ENCODE measurements at places on chromosomes 5 and 9. TPM values are rescaled to one million over a fixed set of nuclear protein-coding genes. Genes with fewer than 3 reads are reported as not detected.

Gene OR1B1
- total RNA-seq = not detected

Gene TCERG1
- total RNA-seq = 43.4 TPM

Gene CDKN2B-AS1
- total RNA-seq = 9.2 TPM

Gene ZFP62
- 8.4 TPM for total RNA-seq

Gene GRM6
- not detected for total RNA-seq

Gene PCDHGA1
- total RNA-seq = 0.71 TPM

Gene SHC3
- 3.2 TPM for total RNA-seq

Gene PCDHB11
- total RNA-seq = 0.25 TPM

DNA sequence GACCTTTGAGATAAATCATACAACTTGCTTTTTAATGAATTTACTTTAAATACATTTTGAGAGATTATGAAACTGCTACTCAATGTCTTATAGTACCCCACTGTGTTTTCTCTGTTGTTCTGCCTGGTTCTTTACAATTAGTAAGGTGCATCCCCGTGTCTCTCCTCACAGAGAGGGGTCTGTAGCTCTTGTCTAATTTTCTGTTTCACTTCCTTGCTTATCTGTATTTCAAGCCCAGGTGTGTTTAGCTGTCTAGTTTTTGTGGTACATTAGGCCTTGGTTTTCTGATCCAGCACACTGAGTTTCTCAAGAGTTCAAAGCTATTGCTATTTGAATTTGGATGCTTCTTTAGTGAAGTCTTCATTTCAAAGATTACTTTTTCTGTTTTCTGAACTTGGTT lies 105.1 kb downstream of the MAST4 start:
- no peak for DNase-seq

DNA sequence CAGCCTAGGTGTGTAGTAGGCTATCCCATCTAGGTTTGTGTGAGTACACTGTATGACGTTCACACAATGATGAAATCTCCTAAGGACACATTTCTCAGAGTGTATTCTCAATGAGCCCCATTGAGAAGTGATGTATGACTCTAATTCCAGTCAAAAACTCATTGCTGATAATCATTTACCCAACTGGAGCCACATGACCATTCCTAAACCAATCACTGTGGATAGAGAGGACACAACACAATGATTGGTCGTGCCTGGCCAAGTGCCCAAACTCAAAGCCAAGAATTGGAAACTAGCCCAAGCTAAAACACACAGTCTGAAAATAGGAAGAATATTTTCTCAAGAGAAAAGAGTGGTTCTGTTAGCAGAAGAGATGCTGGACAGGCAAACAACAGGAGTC lies 191.2 kb downstream of the ZNF462 start:
- no peak for DNase-seq

GRCh38 chr5:153496835-153497234 lies 6.4 kb downstream of the GRIA1 start:
- DNase-seq = peak; percentile 55

- no peak for DNase-seq
Observed at GRCh38 chr9:120720404-120720803, 6.1 kb upstream of the MEGF9 start.

- DNase-seq = peak; percentile 74
Observed at GRCh38 chr5:77232574-77233358, 22.3 kb downstream of the PDE8B start.

DNA sequence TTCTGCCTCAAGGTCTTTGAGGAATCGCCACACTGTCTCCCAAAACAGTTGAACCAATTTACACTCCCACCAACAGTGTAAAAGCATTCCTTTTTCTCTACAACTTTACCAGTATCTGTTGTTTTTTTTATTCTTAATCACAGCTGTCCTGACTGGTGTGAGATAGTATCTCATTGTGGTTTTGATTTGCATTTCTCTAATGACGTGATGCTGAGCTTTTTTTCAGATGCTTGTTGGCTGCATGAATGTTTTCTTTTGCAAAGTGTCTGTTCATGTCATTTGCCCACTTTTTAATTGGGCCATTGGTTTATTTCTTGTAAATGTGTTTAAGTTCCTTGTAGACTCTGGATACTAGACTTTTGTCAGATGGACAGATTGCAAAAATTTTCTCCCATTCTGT lies 400.0 kb downstream of the DEPDC1B start:
- peak; percentile 68 for DNase-seq

GRCh38 chr9:26604076-26604662 lies 288.4 kb downstream of the CAAP1 start:
- no peak for DNase-seq

DNA sequence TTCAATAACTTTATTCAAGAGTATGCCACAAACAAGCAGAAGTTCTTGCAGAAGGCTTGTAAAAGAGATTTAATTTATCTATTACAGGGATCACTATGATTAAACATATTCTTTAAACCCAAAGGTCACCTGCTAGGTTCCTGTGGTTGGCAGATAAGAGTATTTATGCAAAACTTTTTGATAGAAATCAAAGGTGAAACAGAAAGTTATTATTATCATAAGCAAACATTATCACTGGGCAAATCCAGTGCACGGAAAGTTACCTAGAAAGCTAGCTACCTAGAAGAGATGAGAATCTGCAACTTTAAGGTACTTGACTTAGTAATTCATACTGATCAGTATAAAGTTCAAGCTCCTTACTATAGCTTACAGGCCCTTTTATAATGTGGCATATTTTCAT lies 3.2 kb downstream of the STARD4 start:
- DNase-seq = peak; percentile 12

DNA sequence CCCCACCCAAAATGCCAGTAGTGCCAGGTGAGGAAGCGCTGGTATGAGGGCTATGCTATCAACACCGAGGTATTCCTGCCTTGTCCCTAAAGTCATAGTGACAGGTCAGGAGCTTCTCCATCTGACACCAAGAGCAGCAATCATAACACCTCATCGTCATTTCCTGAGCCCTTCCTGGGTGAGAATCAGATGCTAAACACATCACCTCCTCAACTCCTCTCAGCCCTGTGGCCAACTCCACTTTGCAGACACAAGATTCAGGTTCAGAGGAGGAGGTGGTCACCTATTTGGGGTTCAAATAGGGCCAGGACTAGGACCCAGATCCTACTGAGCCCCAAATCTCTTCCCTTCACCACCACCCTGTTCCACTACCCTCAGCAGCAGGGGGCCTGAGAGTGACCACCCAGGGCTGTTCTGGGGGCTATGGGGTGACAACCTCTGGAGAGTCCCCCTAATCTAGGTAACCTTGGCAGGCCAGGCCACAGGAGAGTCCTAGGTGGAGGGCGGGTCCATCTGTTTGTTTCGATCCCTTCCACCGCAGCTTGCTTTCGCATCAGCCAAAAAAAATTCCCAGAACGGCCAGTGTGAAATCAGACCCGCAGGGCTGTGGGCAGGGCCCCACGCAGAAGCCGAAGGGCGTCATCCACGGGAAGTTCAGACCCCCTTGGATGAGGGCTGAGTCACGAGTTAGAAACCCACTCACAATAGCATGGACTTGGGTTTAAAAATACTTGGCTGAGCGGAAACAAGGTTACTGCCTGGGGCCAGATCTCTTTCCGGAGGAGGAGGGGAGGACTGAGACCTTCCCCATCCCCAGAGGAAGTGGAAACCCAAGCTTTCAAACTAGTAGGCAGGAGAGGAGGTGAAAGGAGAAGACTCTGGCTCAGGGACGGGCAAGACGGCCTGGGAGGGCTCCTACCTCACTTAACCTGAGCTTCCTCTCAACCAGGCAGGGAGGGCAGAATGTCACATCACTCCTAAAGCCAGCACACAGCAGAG lies 8.7 kb downstream of the STK10 start:
- DNase-seq = peak; percentile 66

GRCh38 chr5:156396063-156396829 lies 69.3 kb downstream of the SGCD start:
- DNase-seq = no peak

DNA sequence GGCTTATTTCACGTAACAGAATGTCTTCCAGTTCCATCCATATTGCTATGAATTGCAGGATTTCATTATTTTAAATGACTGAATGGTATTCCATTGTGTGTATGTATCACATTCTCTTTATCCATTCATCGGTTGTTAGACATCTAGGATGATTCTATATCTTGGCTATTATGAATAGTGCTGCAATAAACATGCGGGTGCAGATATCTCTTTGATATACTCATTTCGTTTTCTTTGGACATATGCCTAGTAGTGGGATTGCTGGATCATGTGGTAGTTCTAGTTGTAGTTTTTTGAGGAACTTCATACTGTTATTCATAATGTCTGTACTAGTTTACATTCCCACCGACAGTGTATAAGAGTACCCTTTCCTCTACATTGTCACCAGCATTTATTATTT lies 460.5 kb downstream of the MAN2A1 start:
- peak; percentile 2 for DNase-seq

DNA sequence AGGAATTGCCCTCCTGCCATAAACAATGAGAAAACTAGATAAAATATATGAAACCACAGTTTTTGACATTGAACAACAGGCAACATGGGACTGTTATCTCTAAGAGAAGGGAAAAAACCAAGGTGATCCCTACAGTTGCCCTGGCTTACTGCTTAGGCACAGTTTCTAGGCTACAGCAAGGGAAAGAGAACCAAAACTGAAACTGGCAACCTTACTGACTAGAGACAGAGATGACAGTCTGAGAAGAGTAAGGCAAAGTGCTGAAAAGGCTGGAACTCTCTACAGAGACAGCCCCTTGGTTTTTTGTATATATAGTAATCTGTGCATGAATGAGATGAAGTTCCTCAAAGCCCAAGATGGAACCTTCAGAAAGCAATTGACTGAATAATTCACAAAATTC lies 36.2 kb upstream of the REEP2 start:
- no peak for DNase-seq

DNA sequence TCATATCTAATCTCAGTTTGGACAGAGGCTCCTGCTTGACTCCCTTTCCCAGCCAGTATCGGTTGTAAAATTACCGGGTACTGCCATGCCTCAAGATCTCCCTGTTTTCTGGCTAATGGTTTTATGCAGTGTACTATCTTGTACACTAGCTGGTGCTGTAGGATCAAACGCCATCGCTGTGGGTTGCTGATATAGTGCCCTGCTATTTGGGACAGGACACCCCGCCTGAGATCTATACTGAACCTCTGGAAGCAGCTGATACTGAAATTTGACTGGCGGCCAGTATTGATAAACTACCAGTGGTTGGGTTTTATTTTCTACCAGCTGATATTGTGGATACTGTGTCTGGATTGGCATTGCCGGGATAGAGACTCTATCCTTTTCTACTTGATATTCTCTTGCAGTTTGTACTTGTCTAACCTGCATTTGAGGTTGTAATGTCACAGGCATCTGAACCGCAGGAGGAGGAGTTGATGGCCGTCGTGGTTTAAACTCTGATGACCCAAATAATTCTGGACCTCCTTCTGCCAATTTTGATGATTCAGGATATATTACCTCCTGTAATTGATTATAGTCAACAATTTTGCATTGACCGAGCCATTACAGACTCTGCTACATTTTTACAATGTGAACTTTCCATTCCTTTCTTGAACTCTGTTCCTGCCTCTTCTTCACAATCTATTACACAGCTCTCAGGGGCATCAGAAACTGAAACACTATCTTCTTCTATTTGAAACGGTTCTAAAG lies 112.5 kb upstream of the LARP1 start:
- peak; percentile 32 for DNase-seq

GRCh38 chr9:86329649-86330048 lies 24.6 kb downstream of the TUT7 start:
- peak; percentile 12 for DNase-seq

DNA sequence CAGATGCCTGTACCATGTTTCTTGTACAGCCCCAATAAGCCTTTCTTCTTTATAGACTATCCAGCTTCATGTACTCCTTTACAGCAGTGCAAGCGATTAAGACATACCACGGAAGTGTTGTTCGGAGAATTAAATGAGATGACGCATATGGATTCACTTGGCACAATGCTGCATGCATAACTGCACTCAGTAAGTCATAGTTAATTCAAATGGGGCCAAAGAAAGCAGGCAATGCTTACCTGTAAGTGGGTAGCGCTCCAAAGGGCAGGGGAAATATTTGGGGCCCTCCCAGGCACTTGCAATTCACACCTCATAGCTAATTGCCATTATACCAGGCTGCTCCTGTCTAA lies 7.7 kb upstream of the ADRA1B start:
- DNase-seq = peak; percentile 13

DNA sequence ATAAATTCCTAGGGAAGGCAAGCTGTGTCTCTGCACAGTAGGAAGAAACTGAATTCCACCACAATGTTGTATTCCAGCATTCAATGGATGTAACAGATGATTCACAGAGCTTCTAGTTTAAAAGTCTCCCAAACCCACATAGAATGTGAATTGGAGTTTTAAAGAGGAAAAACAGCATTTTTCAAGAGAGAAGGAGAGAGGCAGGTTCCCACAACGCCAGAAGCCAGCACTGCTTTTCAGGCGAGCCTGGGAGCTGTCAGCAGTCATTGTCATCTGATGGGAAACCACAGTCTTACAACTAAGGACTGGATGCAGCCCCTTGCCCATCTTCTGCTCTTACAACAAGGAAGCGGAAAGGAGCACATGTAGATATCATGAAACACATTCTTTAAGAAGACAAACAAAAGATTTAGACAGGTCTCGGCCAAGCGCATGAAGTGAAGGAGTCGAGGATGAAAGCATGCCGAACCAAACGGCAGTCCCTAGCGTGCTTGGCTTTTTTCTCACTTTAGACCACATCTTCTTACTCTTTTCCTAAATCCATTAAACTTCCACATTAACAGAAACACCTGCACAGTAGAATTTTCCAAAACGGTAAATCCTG lies 638 bp downstream of the DIRAS2 start:
- DNase-seq = no peak

DNA sequence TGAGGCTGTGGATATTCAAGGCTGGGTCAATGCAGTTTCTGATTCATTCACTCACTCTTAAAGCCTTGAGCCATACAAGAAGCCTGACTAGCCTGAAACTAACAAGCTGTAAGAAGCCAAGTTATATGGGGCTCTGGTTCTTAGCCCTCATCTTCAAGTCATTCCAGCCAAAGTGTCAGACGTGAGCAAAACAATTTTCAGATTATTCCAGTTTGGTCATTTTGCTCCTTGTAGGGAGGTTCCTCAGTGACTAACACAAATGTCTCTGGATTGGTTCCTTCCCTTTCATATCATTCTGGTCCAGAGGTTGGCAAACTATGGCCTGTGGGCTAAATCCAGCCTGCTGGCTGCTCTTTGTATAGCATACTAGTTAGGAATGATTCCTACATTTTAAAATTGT lies 12.5 kb upstream of the SHOC1 start:
- DNase-seq = no peak

GRCh38 chr9:132849185-132849706 lies 28.8 kb downstream of the AK8 start:
- no peak for DNase-seq

DNA sequence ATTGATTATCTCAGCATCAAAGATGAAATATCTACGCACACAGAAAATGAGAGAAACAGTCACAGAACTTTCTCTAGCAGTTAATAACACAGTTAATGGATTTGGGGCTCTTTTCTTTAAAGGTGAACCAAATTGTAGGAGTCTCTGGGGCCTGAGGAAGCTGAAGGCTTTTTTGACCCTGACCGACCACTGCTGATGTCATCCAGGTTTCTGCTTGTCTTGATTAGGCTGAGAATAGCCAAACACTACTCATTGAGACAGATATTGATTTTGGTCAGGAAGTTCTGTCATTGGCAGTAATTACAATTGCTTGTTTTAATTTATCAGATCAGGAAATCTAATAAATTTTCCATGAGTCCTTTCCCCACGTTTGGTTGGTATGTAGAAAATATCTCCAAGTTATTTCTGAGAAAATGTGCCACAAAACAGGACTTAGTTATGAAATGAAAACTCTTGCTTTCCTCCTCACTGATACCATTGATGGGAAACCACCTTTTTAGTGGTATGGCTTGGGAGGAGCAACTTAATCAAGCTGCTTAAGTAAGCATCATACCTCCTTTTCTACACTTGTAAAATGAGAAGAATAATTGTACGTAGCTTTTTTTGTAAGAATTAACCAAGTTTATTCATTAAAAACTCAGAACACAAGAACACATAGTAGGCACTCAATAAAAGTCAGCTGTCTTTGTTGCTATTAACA lies 19.7 kb downstream of the CARTPT start:
- DNase-seq = no peak

Measured in M059J (cell line).